Amniotic stem cell (primary cell): ENCODE measurements at places on chromosomes 1 and 21.

GRCh38 chr1:7262611-7263010, 477.4 kb downstream of the CAMTA1 start:
- DNase-seq: no peak

DNA sequence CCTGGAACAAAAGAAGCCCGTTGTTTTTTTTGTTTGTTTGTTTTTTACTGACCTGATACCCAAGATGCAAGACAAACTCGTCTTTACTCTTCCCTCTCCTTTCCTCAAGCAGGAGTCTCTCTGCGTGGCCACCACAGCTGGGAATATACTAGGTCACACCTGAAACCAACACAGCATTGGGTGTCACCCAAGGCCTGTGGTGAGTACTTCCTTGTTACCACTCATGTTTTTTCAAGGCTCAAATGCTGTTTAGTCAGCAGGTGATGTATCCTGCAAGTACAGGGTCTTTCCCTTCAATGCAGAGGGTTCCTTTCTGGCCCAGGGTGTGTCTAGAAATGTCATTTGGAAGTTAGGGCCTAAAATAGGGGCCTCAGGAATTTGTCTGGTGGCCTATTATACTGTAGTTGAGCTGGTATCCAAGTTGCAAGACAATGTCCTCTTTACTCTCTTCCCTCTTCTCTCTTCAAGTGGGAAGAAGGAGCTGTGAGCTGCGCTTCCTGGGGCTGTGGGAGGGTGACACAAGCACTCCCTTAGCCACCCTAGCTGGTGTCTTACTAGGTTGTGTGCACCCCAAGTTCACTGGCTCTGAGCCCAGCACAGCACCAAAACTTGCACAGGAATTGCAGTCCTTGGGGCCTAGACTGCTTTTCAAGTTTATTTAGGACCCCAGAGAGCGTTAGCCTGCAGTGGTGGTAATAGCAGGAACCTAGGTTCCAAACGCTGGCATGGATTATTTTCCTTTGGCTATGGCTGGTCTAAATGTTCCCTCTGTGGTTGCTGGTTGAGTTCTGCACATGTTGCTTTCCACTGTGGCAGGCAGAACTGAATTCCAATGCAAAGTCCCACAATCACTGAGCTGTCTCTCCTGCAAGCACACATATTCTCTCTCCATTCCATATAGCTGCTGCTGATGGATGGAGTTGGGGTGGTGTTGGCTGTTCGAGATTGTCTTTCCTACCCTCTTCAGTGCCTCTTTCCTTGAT, 91.4 kb upstream of the LYPLAL1 start:
- no peak for DNase-seq

- no peak for DNase-seq
These were observed 76.4 kb upstream of the IFFO2 start for GRCh38 chr1:19032701-19033514.

DNA sequence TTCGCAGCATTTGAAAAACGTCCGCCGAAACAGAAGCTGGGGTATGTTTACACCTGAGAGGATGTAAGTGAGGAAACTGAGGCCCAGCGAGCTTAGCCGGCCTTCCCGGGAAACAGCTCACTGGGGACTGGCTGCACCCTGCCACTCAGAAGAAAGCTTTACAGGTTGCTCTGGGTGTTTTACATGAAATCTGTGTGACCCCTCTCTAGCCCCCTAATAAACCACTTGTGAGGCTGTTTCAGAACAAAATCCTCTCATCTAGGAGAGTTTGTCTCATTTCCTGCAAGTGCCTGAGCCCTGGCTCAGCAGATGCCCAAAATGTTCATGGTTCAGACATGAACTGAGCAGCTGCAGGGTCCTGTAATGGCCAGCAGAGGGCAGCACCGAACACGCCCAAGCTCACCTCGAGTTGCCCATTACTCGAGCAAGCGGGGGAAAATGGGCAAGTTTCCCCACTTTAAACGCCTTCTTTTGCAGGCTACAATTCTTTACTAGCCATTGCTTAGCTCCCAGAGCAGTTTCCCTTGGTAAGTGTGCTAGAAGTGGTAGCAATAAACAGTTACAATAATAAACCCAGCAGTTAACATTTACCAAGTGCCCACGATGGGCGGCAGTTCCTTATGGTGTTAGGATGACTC, 76.4 kb downstream of the FHAD1 start:
- peak; percentile 23 for DNase-seq

- no peak for DNase-seq
These were observed 4.9 kb downstream of the SPTA1 start for GRCh38 chr1:158681606-158682005.
